NCI-H2081 (cell line): ENCODE measurements at places on chromosomes 7 and 10.

GRCh38 chr10:49053053-49053997 is 62.0 kb downstream of the VSTM4 start:
- peak; percentile 1 for DNase-seq

- DNase-seq, result no peak
Measured at GRCh38 chr10:122285506-122286444, 14.7 kb downstream of the BTBD16 start.

DNA sequence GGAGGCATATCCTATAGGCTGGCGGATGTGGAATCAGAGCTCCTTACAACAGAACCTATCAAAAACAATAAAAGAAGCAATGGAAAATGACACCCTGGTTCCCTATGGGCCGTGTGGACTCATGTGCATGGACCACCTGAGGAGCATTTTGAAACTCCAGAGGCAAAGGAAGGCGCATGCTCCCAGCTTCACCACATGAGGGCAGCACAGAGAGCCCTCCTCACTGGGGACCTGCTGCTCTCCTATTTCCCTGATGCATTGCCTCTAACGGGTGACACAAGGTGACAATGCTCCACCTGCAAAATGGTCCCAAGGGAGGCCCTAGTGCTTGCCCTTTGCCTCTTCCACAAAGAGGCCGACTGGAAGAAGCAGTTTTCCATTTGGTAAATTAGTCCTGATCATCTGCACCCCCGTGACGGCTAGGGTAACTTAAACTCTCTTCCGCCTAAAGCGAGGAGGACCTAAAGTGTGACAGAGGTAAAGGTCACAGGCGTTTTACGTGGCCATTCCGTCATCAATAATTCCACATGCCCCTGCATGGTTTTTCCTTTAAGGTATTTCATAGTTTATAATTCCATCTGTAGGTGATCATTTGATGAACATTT is 67.7 kb downstream of the GPAM start:
- DNase-seq, result peak; percentile 11

DNA sequence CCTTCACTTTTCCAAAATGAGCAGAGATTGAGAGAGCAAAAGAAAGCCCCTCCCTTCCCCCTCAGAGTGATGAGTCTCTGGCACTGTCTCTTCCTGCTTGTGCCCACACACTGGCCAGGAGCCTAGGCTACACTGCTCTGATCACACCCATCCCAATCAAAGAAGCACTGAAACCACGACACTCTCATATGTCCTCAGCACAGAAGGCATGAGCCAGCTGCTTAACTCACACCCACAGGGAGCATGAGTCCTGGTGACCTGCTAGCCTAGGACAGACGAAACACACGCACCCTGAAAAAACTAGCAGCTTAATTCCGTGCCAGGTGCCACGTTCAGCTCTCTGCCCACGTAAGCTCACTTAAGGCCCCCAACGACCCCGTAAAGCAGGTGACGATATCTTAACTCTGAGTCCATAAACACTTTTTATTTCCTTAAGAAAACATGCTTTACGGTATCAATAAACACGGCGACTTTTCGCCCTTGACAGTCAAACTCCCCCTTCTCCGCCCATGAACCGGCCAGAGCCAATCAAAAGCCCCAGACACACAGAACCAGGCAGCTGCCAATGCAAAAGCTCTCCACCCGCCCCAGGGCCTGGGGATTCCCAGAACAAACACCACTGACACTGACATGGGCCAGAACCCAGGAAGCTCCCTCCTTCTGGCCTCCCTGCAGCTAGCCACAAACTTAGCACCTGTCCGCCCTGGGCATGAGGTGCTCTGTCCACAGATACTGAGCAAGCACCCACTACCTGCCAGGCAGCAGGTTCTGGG is 69.0 kb downstream of the TNRC18 start:
- peak; percentile 63 for DNase-seq

- DNase-seq, result peak; percentile 60
Measured at GRCh38 chr10:33273295-33274002, 61.0 kb downstream of the NRP1 start.

- DNase-seq, result no peak
Measured at GRCh38 chr7:132713893-132714292, 137.6 kb upstream of the PLXNA4 start.

GRCh38 chr10:3757638-3758490 is 27.1 kb downstream of the KLF6 start:
- no peak for DNase-seq

DNA sequence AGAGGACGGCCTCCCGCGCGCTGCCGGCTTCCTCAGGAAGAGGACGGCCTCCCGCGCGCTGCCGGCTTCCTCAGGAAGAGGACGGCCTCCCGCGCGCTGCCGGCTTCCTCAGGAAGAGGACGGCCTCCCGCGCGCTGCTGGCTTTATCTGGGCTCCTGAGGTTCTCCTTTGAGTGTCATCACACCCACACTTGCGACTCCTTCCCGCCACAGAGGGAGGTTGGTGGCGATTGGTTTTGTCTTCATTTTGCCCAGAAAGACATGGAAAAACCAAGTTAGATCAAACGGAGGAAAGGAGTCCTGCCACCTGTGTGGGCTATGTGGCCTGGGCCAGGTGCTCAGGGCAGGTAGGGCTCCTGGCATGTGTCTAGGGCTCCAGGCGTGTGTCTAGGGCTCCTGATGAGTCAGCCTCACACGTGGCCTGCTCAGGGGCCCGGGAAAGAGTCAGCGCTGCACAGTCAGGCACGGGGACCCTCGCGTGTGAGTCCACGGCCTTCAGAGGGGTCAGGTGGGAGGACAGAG is 138.0 kb downstream of the VIPR2 start:
- no peak for DNase-seq

DNA sequence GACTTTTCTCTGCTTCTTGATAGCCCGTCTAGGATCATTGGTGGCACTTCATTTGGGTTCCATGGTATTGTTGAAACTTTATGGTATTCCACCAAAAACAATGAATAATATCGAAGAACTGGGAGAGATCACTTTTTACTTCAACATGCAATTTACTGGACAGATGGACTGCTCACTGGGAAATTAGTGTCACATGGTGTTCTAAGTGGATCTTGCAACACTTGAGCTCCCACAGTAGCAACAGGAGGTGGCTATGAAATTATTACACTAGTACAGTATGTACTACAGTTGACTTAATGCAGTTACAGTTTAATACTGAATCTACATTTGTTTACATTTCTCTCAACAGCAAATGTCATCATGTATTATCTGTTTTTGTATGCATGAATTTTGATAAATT is 997.3 kb downstream of the REEP3 start:
- no peak for DNase-seq

DNA sequence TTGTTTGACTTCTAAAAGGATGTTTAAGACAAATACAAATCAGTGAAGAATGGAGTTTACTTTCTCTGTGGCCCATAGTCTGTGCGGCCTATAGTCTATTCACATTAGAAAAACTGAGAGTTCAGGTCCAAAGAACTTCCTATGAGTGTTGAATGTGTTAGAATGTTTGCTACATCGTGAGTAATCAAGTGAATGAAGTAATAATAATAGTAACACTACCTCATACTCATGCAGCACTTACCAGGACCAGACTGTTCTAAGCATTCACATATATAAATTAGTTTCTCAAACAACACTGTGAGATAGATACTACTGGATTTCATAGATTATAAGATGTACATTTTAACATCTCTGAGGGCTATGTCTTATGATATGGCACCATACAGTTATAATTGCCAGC is 70.4 kb downstream of the RALA start:
- DNase-seq, result no peak

DNA sequence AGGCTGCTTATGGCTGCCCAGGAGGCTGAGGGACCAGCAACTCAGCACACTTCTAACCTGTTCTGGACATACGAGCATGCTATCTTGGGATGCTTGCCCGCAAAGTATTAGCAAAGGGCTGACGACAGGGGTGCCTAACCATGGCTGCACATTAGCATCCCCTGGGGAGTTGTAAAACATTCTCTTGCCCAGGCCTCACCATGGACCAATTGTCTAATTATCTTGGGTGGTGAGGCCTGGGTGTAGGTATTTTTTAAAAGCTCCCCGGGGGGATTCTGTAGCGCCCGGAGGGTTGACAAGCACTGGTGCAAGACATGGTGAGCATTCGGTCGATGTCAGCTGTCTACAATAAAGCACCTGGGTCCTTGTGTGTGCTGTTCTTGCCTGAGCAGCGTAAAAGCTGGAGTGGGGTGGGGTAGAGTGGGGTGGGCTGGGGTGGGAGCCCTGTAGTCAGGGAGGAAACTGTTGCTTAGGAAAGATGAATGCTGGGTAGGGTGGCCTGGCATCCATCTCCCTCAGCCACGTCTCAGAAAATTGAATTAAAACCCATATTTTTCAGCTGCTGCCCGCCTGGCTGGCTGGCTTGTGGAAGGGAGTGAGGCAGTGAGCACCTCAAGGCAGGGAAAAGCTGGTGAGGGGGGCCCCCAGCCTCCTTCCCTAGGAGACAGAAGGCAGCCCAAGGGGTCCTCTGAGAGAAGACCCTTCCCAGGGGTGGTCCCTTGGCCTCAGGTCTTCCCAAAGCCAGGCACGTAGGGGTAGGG is 2.9 kb upstream of the ADCYAP1R1 start:
- DNase-seq, result no peak

GRCh38 chr10:7424315-7424714 is 13.5 kb upstream of the SFMBT2 start:
- DNase-seq, result no peak

- no peak for DNase-seq
Measured at GRCh38 chr7:88689821-88690220, 69.7 kb upstream of the ZNF804B start.

DNA sequence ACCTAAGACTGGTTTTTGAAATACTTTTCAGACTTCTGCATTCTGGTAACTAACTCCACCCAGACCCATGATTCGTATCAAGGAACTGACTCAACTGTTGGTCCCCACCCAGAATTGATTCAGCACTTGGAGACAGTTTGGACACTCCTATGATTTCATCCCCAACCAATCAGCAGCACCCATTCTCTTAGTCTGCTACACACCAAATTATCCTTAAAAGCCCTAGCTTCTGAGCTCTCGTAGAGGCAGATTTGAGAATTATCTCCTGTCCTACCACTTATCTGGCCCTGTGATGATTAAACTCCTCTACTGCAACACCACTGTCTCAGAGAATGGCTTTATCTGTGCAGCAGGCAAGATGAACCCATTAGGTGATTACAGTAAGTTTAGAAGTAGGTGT is 7.7 kb upstream of the GSTO1 start:
- DNase-seq, result no peak

DNA sequence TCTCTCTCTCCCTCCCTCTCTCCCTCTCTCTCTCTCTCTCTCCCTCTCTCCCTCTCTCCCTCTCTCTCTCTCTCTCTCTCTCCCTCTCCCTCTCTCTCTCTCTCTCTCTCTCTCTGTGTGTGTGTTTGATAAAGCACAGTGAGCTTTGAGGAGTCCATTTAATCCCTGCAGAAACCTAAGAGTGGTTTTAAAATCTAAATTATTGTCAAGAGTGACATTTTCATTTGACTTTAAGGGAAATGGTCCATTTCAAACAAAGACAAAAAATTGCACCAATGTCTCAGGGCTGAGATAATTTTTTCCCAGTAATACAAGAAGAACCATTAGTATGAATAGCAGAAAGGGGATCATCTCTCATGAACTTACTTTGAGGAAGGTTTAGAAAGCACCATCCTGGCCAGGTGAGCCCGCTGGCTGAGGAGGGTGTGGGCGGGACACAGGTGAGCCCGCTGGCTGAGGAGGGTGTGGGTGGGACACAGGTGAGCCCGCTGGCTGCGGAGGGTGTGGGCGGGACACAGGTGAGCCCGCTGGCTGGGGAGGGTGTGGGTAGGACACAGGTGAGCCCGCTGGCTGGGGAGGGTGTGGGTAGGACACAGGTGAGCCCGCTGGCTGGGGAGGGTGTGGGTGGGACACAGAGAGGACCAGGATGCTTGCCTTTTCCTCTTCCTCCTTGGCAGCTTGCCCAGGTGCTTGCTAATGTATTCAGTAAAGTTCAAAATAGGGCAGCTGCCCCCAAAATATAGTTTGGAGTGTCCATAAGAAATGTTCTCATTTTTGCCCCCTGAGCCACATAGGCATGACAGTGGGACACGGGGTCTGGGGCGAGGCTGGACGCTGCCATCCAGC is 125.0 kb downstream of the DNAJB6 start:
- DNase-seq, result no peak

- no peak for DNase-seq
Measured at GRCh38 chr7:25842201-25842733, 309.7 kb upstream of the NFE2L3 start.

- DNase-seq, result no peak
Measured at GRCh38 chr10:974785-975074, 13.5 kb upstream of the GTPBP4 start.

GRCh38 chr7:88363249-88363648 is 56.6 kb upstream of the STEAP4 start:
- DNase-seq, result no peak

DNA sequence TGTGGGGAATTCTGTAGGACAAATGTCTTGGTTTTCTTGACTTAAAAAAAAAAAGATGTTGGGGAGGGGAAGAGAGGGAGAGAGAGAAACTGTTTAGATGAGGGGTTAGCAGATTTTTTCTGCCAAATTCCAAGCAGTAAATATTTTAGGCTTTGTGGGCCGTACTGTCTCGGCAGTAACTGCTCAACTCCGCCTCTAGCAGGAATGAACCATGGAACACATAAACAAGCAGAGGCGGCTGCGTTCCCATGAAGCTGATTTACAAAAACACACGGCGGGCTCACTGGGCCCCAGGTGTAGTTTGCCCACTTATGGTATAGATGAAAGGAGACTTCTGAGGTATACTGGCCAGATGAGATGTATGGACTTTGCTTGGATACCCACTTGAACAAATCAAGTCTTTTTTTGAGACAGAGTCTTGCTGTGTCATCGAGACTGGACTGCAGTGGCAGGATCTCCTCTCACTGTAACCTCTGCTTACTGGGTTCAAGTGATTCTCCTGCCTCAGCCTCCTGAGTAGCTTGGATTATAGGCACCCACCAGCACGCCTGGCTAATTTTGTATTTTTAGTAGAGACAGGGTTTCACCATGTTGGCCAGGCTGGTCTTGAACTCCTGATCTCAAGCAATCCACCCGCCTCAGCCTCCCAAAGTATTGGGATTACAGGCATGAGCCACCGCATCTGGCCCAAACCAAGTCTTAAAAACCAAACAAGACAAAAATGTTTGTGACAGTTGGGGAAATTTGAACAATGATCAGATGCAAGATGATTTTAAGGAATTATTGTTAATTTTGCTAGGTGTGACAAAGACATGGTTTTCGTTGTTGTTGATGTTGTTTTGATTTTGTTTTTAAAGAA is 9.7 kb upstream of the ADAMTS14 start:
- DNase-seq, result no peak
